Prostate gland (tissue), 2 donors: ENCODE measurements at places on chromosomes 3 and 15. TPM values are rescaled to one million over a fixed set of nuclear protein-coding genes. Genes with fewer than 3 reads are reported as not detected.

The CLDN1 gene
- 52.3 TPM for total RNA-seq

The XYLB gene
- 4.9 TPM for total RNA-seq

DNA sequence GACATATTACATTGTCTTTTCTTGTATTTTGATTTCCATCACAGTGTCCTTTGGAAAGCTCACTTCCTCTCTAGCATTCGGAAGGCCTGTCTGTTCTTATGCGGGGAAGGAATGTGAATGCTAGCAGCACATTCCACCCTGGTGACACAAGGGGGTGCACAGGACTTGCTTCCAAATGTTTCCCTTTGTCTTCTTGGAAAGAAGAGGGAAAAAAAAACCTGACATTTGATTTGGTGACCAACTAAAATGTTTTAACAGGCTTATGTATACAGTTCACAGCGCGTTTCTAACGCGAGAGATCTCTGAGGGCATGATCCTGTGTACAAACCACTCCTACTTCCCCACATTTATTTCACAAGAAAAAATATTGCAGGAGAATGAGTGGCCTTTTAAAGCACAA is 107.6 kb upstream of the FXR1 start:
- no peaks in the 10 kb centered on the region for H3K4me1 ChIP-seq
- no peaks in the 10 kb centered on the region for H3K27me3 ChIP-seq
- H3K4me3 ChIP-seq: no peak overlapping the region
- DNase-seq: no peak

The ARHGEF3 gene
- 21.6 TPM for total RNA-seq

The FEZF2 gene
- total RNA-seq: 0.62 TPM

DNA sequence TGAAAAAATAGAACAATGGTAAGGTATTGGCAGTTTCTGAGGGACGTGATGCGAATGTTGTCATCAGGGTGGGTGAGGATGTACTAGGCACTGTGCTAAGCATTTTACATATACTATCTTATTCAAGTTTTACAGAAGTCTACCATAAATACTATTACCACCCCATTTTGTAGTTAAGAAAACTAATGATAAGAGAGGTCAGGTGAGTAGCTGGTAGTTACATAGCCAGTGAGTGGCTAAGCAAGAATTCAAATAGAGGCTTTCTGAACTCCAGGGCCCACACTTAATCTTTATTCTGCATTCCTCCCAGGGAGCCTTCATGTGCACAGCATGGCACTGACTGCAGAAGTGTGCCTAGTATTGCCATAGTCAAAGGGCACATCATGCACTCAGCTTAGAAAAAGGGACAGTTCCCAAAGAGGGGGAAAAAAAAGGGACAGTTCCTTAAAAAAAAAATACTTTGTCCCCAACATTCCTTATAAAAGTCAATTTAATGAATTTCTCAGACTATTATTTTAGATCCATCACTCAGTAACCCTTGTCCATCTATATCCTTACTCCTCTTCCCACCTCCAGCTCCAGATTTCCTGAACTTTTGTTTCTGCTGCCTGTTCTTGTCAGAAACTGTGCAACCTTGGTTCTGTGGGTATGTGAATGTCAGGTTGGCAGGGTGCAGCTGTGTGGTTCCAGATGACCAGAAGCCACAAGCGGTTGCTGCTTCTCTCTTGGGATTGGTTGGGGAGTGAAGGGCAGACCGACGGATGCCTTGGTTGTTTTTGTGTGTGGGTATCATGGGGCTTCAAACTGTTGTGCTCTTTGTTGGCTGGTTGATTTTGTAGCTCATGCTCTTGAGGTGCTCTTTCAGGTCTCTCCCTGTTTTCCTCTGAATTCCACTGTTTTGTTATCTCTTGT is 8.3 kb downstream of the MAPKBP1 start:
- H3K4me3 ChIP-seq: no peak overlapping the region
- H3K36me3 ChIP-seq: no peaks in the 10 kb centered on the region
- DNase-seq: no peak

GRCh38 chr3:190360228-190360627 is 27.7 kb upstream of the CLDN16 start:
- no peaks in the 10 kb centered on the region for H3K27me3 ChIP-seq
- no peak for DNase-seq
- H3K4me1 ChIP-seq: no peaks in the 10 kb centered on the region
- no peak overlapping the region for H3K27ac ChIP-seq
- H3K36me3 ChIP-seq: no peaks in the 10 kb centered on the region
- no peak overlapping the region for H3K4me3 ChIP-seq

DNA sequence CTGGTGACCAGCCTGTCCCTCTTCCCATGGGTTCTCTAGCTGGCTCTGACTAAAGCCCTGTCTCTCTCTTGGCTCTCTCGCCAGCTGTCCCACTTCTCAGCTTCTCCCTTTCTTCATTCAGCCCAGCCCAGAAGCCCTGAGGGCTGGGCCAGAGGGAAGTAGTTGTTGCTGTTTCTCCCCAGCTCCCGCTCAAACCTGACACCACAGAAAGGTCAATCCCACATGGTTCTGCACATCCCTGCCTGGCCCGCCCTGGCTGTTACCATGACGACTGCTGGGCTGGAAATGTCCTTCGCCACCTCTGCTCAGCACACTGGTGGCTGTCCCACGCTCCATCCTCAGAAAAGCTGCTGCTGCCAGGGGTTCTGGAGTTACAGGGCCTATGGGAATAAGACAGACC is 25.9 kb downstream of the CCDC32 start:
- H3K4me3 ChIP-seq: no peak overlapping the region
- no peak for DNase-seq

DNA sequence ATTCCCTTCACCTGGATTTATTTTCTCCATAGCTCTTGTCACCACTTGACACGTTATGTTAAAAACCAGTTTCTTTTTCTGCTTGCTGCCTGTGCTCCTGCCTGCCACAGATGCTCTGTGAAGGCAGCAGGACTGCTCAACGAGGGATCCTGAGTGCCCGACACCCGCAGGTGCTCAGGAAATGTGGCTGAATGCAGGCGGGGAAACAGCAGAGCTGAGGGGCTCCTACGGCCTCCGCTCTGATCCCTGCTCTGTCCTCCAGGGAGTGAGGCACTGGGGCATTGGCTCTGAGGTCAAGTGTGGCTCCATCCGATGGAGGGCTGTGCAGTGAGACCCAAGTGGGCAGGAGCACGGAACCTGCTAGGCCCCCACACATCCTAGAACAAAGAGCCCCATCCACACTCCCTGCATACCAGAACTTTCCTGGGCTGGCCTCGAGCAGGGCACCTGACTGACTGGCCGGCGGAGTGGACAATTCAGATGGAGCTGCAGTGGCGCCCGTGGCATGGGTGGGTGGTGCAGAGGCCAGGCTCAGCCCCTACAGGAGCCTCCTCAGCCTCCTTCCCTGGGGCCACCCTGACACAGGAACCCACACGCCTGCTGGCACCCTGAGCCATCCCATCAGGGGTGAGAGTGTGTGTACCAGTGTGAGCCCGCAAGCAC is 27.9 kb downstream of the IQSEC1 start:
- H3K4me1 ChIP-seq: no peaks in the 10 kb centered on the region
- H3K36me3 ChIP-seq: no peaks in the 10 kb centered on the region
- H3K27ac ChIP-seq: no peak overlapping the region
- H3K27me3 ChIP-seq: no peaks in the 10 kb centered on the region

GRCh38 chr3:103077910-103078309 is 643.1 kb downstream of the ZPLD1 start:
- H3K27me3 ChIP-seq: no peaks in the 10 kb centered on the region
- H3K27ac ChIP-seq: no peak overlapping the region
- H3K36me3 ChIP-seq: no peaks in the 10 kb centered on the region
- no peak overlapping the region for H3K4me3 ChIP-seq
- no peak for DNase-seq

DNA sequence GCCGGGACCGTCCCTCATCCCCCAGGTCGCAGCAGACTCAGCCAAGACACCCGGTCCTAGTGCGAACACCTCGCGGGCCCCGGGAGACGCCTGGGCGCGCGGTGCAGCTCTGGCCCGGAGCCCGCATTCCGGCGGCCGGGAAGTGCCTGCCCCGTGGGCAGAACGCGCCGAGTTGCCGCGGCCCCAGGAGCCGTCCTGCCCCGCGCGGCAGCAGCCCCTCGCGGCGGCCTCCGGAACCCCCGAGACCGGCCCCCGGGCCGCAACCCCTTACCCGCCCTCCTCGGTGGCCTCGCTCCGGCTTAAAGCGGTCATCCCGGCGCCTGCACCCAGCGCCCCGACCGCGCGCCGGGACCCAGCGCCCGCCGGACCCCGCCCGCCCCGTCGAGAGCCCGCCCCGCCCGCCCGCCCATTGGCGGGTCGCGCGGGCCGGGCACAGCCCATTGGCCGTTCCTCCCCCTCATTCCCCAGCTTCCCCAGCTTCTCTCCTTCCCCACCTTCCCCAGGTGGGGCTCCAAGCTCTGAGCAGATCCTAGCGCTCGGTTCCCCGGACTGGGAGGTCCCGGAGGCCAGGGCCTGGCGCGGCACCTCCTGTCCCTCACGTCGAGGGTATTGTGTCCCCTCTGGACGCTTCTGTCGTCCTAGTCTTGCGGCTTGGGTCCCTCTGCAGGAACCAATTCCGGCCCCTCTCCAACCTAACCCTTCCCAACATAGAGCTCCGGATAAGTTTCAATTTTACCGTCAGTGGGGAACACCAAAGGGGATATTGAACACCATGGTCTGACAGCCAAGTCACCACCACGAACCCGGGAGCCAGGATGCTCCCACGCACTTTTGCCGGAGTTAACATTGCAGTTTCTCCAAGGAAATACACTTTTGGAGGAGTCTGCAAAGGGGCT is at the start of gene GRAMD2A:
Gene GRAMD2A (minus strand): TSS at position 328 of the 896 bp plus-strand sequence.
- H3K27ac ChIP-seq: peak within 1 kb of the TSS; percentile 53
- no peaks in the 10 kb centered on the region for H3K27me3 ChIP-seq
- no peaks in the 10 kb centered on the region for H3K4me1 ChIP-seq

GRCh38 chr15:70514251-70514650 is 249.1 kb downstream of the UACA start:
- no peak overlapping the region for H3K4me3 ChIP-seq
- no peaks in the 10 kb centered on the region for H3K4me1 ChIP-seq
- DNase-seq: no peak
- H3K36me3 ChIP-seq: no peaks in the 10 kb centered on the region

- no peaks in the 10 kb centered on the region for H3K4me1 ChIP-seq
- H3K4me3 ChIP-seq: no peak overlapping the region
- no peak overlapping the region for H3K27ac ChIP-seq
- no peaks in the 10 kb centered on the region for H3K27me3 ChIP-seq
Observed at GRCh38 chr15:97483232-97483631, 477.3 kb upstream of the ARRDC4 start.

GRCh38 chr3:101574388-101575112 is 570 bp downstream of the PCNP start:
- DNase-seq: peak; percentile 46
- H3K36me3 ChIP-seq: no peaks in the 10 kb centered on the region
- H3K4me3 ChIP-seq: peak overlapping the region; percentile 95
- H3K27me3 ChIP-seq: no peaks in the 10 kb centered on the region
- no peaks in the 10 kb centered on the region for H3K4me1 ChIP-seq

The ANKDD1A gene
- 23.9 TPM for total RNA-seq

- peak overlapping the region; percentile 56 for H3K4me3 ChIP-seq
- H3K27ac ChIP-seq: peak overlapping the region; percentile 74
- H3K27me3 ChIP-seq: no peaks in the 10 kb centered on the region
- no peaks in the 10 kb centered on the region for H3K36me3 ChIP-seq
- H3K4me1 ChIP-seq: peaks cover 3% of the 10 kb centered on the region
Observed at GRCh38 chr3:52532517-52532837, 1.2 kb downstream of the NT5DC2 start.

DNA sequence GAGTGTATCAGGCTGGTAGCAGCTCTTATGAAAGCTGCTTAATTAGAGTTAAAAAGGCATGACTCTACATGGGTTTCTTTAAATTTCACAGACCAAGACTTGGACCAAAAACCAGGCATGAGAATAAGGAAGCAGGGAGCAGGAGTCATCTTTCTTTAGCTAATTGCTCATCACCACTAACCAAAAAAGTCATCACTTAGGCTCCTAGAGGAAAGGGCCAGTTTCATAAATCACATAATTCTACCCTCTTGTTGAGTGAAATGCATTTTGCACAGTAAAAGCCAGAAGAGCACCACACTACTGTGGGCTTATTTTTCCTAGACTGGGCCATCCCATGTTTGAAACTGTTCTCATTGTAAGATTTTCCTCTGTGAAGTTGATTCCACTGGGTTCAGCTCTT is 175.6 kb downstream of the GREM1 start:
- H3K36me3 ChIP-seq: no peaks in the 10 kb centered on the region
- H3K27ac ChIP-seq: no peak overlapping the region
- H3K27me3 ChIP-seq: no peaks in the 10 kb centered on the region
- no peak for DNase-seq
- H3K4me1 ChIP-seq: no peaks in the 10 kb centered on the region

The NAA50 gene
- total RNA-seq: 118 TPM

DNA sequence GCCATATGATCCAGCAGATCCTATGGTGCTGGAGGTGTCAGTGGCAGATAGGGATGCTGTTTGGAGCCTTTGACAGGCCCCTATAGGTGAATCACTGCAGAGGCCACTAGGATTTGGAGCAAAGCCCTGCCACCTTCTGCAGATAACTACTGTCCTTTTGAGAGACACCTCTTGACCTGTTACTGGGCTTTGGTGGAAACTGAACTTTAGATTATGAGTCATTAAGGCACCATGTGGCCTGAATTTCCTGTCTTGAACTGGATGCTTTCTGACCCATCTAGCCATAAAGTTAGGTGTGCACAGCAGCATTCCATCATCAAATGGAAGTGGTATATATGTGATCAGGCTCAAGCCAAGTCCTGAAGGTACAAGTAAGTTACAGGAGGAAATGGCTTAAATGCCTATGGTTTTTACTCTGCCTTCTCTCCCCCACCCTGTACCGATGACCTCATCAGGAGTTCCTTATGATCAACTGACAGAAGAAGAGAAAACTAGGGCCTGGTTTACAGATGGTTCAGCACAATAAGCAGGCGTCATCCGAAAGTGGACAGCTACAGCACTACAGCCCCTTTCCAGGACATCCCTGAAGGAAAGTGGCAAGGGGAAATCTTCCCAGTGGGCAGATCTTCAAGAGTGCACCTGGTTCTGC is 565.6 kb upstream of the AGTR1 start:
- no peak for DNase-seq
- no peak overlapping the region for H3K27ac ChIP-seq
- H3K36me3 ChIP-seq: no peaks in the 10 kb centered on the region
- no peaks in the 10 kb centered on the region for H3K4me1 ChIP-seq
- H3K27me3 ChIP-seq: no peaks in the 10 kb centered on the region
- H3K4me3 ChIP-seq: no peak overlapping the region

The C3orf20 gene
- total RNA-seq: not detected

- DNase-seq: no peak
- H3K4me3 ChIP-seq: no peak overlapping the region
- H3K27me3 ChIP-seq: no peaks in the 10 kb centered on the region
- no peaks in the 10 kb centered on the region for H3K36me3 ChIP-seq
- H3K4me1 ChIP-seq: no peaks in the 10 kb centered on the region
Observed at GRCh38 chr3:100144255-100144866, 30.1 kb upstream of the FILIP1L start.

- DNase-seq: no peak
- H3K4me3 ChIP-seq: no peak overlapping the region
- no peak overlapping the region for H3K27ac ChIP-seq
- no peaks in the 10 kb centered on the region for H3K36me3 ChIP-seq
- H3K4me1 ChIP-seq: no peaks in the 10 kb centered on the region
Observed at GRCh38 chr3:161066930-161067329, 38.2 kb downstream of the B3GALNT1 start.

GRCh38 chr3:105162448-105162847 is 204.3 kb upstream of the ALCAM start:
- H3K4me3 ChIP-seq: no peak overlapping the region
- H3K27me3 ChIP-seq: no peaks in the 10 kb centered on the region
- H3K27ac ChIP-seq: no peak overlapping the region
- H3K36me3 ChIP-seq: no peaks in the 10 kb centered on the region
